Naive thymus-derived CD8-positive, alpha-beta T cell (primary cell): ENCODE measurements at places on chromosomes 4 and X.

GRCh38 chr4:166700592-166700991 lies 533.7 kb downstream of the SPOCK3 start:
- DNase-seq = no peak

GRCh38 chr4:10082459-10083272 lies 33.9 kb downstream of the WDR1 start:
- DNase-seq = no peak

- DNase-seq = no peak
Observed at GRCh38 chr4:7815562-7815961, 124.1 kb downstream of the AFAP1 start.

GRCh38 chrX:121308276-121308805 lies 260.9 kb downstream of the GLUD2 start:
- DNase-seq = no peak

DNA sequence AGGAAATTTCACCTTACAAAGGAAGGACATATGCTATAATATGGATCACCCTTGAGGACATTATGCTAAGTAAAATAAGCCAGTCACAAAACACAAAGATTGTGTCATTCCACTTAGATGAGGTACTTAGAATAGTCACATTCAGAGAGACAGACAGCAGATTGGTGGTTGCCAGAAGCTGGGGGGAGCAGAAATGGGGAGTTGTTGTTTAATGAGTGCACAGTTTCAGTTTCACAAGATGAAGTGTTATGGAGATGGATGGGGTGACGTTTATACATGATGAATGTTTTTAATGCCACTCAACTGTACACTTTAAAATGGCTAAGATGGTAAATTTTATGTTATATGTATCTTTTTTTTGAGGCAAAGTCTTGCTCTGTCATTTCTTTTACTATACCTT lies 14.8 kb upstream of the SPON2 start:
- no peak for DNase-seq

DNA sequence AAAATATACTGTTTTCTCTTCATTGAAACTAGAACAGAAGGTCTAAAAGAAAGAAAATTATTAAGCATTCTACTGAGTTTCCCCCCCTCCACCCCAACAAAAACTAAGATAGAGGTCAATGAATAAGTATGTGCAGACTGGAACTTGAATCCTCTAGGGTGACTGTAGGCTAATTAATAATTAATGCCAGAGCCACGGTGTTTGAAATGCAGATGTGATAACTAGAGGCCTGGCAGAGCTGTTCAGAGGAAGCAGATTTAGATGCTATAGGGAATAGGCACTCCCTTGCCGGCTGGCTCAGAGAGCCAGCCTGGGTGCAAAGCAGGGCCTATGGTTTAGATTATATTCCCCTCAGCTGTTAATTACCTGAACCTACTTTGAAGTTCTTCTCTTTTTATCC lies 12.2 kb upstream of the POU3F4 start:
- no peak for DNase-seq

DNA sequence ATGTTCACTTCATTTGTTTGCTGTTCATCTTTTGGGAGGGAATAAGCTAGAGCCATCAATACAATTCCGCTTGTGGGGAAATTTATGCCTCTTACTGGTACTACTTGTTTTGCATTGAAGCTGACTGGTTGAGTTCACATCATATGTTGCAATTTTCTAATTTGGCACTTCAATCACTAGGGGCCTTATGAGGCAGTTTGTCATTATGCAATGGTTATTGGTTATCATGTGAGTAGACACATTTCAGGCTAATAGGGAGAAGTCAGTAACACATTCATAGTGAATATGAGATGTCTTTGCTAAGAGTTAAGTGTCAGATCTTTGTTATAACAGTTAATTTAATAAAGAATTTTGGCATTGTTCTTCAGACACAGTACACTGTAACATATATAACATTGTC lies 5.0 kb downstream of the RPL36A start:
- no peak for DNase-seq

DNA sequence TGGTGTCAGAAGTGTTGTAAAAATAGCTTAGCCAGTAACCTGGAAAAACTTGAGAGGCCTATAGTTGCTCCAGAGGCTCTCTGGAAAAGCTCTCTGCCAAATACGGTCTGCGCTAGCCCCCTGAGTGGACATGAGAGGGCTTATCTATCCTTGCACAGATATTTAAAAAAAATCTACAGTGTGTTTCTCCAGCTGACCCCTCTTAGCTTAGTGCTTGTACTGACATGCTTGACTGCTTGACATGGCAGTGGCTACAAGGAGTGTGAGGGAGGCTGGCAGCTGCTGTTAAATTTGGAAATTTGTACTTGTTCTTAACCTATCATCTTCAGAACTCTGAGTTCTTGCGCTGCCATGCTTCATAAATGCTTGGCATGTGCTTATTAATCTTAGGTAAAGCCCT lies 229.2 kb downstream of the RBMX2 start:
- DNase-seq = no peak

GRCh38 chr4:88613417-88613875 lies 21.2 kb downstream of the HERC3 start:
- DNase-seq = peak; percentile 86

GRCh38 chr4:177558995-177559394 lies 116.8 kb upstream of the AGA start:
- no peak for DNase-seq

GRCh38 chrX:108811891-108812290 lies 75.5 kb upstream of the IRS4 start:
- DNase-seq = no peak

DNA sequence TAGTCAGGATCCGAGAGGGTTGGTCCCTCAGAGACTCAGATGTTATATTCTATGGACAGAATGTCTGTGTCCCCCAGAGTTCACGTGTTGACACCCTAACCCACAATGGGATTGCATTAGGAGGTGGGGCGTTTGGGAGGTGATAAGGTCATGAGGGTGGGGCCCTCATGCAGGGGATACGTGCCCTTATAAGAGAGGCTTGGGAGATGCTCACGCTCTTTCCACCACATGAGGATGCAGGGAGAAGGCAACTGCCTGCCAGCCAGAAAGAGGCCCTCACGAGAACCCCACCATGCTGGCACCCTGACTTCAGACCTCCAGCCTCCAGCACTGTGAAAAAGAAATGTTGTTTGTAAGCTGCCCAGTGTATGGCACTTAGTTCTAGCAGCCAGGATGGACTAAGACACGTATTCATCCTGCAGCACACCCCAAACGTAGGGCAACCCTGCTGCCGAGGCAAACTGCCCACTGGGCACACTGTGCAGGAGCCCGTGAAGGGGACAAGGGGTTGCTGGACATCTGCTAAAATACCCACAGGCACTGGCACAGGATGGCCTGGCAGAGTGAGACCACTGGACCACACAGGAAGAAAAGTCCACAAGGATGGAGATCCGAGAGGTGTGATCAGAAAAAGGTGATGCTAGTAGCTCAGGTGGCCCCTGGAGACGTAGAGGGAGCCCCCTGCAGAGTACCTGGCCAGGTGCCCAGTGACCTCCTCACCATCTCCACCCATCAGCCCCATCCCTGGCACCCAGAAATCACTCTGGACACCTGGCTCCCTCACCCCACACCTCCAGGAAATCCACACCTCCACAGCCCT lies 62.7 kb downstream of the HTRA3 start:
- no peak for DNase-seq

DNA sequence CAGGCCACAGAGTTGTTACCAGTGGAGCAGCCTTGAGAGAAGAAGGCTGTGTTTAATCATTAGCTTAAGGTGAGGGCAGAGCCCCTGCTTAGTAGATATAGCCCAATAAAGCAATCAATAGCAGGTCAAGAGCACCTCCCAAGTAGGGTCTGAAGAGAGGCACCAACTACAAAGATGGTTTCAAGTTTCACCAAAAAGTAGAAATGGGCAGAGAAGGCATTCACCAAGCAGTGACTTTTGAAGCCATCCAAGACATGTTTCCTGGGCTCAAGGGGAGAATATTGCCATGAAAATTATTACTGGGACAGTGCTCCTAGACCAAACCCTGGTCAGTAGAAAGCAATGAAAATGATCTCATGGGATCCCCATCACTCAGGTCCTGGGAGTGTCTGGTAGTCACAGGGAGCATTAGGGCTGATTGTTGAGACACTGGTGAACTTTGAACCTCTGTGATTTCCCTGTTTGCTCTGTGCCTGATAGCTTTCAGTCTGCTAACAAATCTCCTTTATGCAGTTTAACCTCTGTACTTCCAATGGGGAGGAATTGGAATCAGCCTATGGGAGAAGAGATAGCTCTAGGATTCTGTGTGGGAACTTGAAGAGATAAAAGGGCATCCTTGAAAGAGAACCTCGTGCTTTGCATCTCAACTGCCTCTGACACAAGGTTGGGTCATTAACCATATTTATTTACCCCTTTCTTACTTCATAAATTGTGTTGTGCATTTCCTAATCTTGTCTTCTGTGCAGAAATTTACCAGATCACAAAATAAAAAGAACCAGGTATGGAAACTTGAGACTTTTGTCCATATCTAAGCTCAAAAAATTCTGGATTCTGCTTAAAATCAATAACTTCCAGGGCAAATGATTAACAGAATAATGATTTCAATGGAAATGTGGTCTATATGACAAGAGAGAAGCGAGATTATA lies 9.3 kb upstream of the OTC start:
- DNase-seq = no peak

DNA sequence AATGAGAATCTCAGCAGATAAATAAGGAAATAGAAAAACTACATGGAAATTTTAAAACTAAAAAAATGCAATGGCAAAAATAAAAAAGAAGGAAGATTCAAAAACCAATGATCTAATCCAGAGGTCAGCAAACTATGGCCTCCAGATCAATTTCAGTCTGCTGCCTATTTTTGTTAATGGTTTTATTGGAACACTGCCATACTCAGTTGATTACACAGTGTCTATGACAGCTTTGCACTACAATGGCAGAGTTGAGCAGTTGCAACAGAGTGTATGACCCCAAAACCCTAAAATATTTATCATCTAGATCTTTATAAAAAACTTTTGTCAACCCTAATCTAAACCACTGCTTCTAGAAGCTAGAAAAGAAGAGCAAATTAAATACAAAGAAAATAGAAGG lies 170.3 kb downstream of the RAB28 start:
- DNase-seq = no peak

- no peak for DNase-seq
Observed at GRCh38 chr4:147580396-147580795, 36.8 kb upstream of the TMEM184C start.

DNA sequence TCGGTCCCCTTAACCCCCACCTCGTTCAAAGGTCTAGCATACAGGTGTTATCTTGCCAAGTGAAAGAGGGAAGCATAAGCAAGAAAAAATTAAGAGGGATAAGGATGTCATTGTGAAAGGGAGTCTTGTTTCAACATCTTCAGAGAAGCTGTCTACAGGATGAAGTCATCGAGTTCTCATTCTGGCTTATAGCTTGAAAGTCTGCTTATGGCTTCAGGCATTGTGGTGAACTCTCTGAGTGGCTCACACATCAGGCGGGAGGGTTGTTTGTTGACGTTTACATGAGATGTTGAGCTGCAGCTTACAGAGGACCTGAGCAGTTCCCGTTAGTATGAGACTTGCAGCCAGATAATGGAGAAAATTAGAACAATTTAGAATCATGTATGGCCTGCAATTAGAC lies 16.6 kb downstream of the MAGEA9B start:
- DNase-seq = no peak

DNA sequence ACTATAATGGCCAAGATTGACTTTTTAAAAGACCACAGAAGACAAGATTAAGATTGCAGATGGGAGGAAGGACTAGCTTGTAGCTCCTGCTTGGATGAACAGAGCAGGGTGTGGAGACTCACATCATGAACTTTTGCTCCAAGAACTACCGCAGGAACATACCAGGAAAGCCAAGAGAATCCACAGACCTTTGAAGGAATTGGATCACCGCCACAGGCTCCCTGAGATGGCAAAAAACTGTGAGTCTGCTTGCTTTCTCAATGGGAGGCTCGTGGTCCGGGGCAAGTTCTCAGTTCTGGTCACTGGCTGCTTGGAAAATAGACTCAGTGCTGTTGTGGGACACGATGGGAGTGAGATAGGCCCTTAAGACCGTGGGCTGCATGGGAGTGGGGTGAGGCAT lies 276.6 kb downstream of the CCSER1 start:
- DNase-seq = no peak

DNA sequence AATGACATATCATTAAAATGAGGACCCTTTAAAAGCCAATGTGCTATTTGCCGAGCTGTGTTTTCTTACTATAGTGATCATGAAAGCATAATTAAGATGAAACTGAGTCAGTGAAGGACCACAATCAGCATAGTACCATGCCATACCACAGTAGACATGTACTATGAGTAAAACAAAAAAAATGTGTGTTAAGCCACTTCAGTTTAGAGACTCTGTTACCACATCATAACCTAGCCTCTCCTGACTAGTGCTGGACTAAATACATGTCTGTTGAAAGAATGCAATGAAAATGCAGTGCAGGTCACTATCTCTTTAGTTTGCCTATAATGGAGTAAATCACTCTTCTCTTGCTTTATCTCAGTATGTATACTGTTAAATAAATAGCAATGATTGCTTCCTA lies 12.3 kb upstream of the DDX53 start:
- DNase-seq = no peak

GRCh38 chr4:111268769-111269414 lies 646.0 kb upstream of the PITX2 start:
- DNase-seq = no peak

DNA sequence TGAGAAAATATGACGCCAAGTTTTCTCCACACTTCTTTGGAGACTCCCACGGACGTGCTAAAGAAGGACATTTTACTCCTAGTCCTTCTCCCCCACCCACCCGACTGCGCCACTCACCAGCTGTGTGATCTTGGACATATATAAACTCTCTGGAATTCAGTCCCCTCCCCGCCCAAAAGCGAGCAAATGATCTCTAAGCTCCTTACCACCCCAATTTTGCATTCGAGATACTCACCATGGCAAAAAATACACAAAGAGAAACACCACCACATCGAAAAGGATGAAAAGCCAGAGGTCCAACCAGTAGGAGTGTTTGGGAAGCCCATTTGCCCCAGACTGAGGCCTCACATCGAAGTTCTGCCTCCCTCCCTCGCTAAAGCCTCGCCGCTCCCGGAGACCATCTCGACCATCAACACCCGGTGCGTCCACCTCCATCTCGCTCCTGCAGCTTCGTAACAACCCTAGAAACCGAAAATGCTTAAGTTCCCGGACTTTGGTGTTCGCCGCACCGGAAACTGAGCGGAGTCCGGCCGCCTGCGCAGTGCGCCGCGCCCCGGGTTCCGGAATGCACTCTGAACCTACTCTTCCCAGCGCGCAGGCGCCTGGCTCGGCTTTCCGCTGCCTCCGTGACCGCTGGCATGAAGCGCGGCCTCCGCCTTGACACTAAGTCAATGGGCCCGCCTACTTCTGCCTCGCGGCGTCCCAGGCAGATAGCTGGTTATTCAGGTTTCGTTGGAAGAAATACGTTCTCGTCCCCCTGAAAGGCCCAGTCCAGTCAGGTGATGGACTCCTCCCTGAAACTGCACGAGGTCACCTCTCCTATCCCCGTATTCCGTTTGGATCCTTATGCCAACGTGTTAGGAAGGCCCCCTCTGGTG lies 21.6 kb downstream of the FABP2 start:
- peak; percentile 89 for DNase-seq

DNA sequence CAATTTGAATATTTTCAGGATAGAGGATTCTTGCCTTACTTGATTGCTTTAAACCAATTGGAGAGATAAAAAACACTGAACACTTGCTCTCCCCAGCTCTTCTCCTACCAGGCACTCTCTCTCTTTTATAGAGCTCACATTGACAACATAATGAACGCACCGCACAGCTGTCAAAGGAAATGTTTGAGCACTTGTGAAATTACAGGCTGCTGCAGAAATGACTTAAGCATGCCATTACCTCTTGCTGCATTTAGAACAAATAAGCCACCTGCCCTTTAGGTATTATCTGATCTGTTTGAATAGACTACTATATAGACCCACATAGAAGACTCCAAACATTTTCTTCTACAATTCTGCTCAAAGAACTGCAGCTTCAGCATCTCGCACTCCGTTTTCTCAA lies 227.7 kb downstream of the C4orf33 start:
- no peak for DNase-seq
